ENCODE measurements at places on chromosomes 13 and 19. TPM values are rescaled to one million over a fixed set of nuclear protein-coding genes. Genes with fewer than 3 reads are reported as not detected.

The CA11 gene
- total RNA-seq = 2.8 TPM

The KLK2 gene
- not detected for total RNA-seq

The SLC25A15 gene
- 12.2 TPM for total RNA-seq

The PTGER1 gene
- total RNA-seq = 0.58 TPM

The ATP8B3 gene
- total RNA-seq = 7.3 TPM

The ZNF285 gene
- 2.3 TPM for total RNA-seq

The SIGLECL1 gene
- not detected for total RNA-seq

The AP1M2 gene
- not detected for total RNA-seq

The KIR2DL1 gene
- total RNA-seq = not detected

The C13orf42 gene
- total RNA-seq = not detected

The DAND5 gene
- total RNA-seq = not detected

The SPRED3 gene
- total RNA-seq = 15.3 TPM

The SULT2A1 gene
- total RNA-seq = not detected

The LCP1 gene
- total RNA-seq = not detected

The KLC3 gene
- not detected for total RNA-seq

The TLE6 gene
- 1.1 TPM for total RNA-seq

The SPRY2 gene
- total RNA-seq = 46.6 TPM

The PRTN3 gene
- total RNA-seq = not detected

The LRRC8E gene
- total RNA-seq = 5.9 TPM

The ATP4B gene
- not detected for total RNA-seq

The AMER2 gene
- not detected for total RNA-seq
